T-helper 9 cell (primary cell): ENCODE measurements at places on chromosomes 11 and 22.

DNA sequence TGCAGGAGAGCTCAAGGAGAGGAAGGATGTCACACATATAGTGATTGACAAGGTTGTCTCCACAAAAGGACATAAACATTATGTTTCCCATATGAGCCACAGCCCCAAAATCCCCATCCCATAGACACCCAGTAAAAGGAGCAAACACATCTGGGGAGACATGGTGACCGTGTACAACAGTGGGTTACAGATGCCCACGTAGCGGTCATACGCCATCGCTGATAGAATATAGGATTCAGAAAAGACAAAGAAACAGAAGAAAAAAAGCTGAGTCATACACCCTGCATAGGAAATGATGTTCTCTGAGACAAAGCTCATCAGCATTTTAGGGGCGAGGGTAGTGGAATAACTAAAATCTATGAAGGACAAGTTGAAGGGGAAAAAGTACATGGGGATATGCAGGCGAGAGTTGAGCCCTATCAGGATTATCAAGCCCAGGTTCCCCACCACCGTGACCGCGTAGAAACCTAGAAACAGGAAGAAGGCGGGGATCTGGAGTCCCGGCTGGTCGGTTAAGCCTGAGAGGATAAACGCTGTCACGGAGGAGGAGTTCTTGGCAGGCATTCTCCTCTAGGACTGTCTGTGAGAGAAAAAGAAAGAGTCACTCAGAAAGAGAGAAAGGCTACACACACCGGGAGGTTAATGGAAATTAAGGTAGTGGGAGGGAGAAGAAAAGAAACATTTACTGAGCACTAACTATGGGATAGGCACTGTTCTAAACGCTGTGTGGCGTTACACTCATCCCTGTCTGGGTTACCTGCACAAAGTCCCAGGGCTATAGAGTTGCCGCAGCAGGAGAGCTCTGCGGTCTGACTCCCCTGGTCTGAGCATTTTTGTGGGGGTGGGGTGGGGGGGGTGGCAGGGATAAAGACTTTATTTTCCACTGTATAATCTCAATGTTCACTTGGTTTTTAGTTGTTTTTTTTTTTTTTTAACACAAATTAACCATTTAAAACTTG is 36.1 kb upstream of the OR8B8 start:
- DNase-seq: no peak

- no peak for DNase-seq
Measured at GRCh38 chr11:91913407-91913806, 311.2 kb upstream of the FAT3 start.

GRCh38 chr11:128604723-128605122 is 17.4 kb upstream of the ETS1 start:
- no peak for DNase-seq

- no peak for DNase-seq
Measured at GRCh38 chr11:132036746-132037466, 666.5 kb downstream of the NTM start.

GRCh38 chr11:14140991-14141390 is 178.5 kb downstream of the SPON1 start:
- no peak for DNase-seq

DNA sequence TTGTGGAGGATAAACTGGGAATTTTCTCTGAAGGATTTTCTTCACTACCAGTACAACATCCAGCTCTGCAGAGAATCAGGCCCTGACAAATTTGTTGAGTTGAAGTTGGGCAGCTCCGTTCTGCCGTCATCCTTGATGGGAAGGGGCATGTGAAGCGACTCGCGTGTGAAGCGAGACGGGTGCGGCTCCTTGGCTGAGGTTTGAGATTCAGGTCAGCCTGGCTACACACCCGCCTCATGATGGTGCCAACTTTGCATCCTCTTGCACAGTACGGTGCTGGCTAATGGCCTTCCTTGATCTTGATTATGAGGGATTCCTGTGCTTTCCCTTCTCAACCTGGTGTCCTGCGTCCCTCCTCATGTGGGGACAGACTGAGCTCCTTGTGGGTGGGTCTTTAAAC is 19.7 kb upstream of the CDC42EP2 start:
- no peak for DNase-seq

DNA sequence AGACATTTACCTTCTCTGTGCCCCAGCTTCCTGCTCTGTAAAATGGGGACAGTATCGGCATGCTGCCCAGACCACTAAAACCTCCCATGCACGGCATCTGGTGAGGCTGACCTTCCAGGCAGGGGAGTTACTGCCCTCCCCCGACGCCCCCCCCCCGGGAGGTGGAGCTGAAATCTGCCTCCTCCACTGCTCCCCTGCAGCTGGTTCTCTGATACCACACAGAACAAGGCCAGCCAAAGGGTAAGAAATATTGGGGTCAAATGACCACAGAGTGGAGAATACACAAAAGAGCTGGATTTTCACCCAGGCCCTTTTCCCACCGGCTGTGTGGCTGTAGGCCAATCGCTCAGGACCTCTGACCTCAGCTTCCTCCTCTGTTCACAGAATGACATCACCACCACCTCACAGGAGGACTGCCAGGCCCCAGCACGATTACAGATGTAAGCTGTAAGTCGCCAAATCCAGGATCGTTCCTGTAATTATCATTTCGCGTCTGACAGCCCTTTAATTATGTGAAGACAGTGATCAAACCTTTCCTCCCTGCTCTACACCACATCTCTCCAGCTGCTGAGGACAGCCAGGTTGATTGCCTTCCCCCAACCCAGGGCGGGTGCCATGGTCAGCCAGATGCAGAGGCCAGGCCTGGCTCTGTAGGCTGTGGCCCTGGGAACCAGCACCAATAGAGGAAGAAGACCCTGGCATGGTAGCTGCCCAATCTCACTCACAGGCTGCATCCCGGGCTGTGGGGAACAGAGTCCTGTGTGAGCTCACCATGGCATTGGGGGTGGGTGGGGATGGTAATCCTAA is 35.7 kb upstream of the KLHL35 start:
- no peak for DNase-seq

GRCh38 chr11:67320691-67321090 is 17.4 kb downstream of the SSH3 start:
- no peak for DNase-seq
